ENCODE measurements at places on chromosomes 2 and 18. TPM values are rescaled to one million over a fixed set of nuclear protein-coding genes. Genes with fewer than 3 reads are reported as not detected.

DSC2 gene
- total RNA-seq = 0.14 TPM

COMMD1 gene
- 55.6 TPM for total RNA-seq

TUBA4B gene
- total RNA-seq = not detected

TMEM247 gene
- not detected for total RNA-seq

CD8A gene
- not detected for total RNA-seq

INPP5D gene
- total RNA-seq = 39.6 TPM
